Neuronal stem cell (in vitro differentiated cells): ENCODE measurements at places on chromosomes 2 and 18.

GRCh38 chr2:170212625-170213280 lies 34.8 kb downstream of the MYO3B start:
- no peak for DNase-seq

DNA sequence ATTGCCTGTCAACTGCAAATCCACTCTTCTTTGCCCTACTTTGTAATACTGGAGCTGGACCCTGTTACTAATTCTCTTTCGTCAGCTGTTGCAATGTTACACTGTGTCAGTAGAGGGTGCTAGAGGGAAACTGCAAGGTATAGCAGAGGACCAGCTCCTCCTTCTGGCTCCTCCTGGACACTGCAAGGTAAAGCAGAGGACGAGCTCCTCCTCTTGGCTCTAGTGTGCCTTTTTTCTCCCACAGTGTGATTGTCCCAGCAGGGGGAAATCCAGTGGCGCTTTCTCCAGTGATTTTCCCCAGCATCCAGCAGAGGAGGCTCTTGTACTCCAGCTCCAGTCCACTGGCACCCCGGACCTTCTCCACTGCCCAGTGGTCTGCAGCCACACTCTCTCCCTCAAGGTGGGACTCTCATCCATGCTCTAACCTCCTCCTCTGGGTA lies 95.6 kb downstream of the CAPN13 start:
- DNase-seq = peak; percentile 77

DNA sequence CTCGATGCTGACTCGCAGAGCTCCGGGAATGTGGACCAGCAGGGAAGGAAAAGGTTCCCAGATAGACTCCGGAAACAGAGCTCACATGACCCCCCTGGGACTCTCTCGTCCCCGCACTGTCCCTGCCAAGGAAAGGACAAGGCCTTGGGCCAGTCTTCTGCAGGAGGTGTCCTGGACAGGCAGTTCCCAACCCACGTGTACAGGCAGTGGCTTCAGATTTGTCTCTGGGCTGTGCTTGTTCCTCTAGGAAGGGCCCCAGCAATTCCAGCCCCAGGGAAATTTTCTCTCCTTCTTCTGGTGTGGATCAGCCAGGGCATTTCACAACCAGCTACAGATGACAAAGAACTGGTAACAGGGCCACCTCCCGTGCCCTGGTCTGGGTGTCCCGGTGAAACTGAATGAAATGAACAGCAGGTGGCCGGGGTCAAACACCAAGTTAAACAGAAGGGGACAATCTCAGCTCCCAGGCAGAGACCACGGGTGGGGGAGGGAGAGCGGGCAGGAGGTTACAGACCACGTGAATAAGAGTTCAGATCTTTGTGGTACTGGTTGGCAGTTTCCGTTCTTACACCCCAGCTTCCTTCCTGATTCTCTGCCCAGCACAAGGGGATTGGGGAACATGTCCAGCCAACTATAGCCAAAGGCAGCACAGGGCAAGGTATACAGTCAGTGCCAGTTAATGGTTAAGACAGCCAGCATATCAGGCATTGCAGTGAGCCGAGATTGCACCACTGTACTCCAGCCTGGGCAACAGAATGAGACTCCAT lies 52.2 kb upstream of the CAB39 start:
- DNase-seq = no peak

DNA sequence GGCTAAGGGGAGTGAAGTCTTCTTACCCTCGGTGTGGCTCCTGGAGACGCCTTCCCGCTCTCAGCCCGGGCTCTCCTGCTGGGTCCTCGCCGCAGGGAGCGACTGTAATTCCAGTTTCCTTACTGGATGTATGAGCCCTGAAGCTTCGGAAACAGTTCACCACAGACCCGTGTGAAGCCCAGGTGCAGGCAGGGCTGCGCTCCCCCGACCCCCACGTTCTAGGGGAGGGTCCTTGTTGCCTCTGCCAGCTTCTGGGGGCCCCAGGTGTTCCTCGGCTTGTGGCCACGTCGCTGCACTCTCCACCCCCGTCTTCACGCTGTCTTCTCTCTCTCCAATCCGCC lies 5.1 kb upstream of the ASB1 start:
- no peak for DNase-seq

GRCh38 chr2:162912787-162913186 lies 74.2 kb upstream of the KCNH7 start:
- no peak for DNase-seq
